ENCODE measurements at places on chromosomes 3 and 15.

DNA sequence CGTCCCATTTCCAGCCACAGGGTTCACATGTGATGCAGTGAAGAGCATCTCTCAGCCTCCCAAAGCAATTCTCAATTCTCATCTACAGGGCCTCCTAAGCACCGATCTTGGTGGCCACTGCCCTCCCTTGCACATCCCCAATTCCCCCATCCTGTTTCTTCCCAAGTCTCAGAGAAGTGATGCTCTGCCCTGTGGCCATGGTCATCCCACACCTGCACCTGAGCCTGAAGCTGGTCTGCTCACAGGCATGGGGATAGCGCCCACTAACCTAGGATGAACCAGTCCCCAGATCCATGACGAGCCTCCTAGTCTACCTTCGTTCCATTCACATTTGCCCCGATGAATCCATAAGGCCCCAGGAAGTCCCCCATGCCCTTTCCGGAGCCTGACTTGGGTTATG lies 201.5 kb downstream of the UACA start:
- no peak for DNase-seq

DNA sequence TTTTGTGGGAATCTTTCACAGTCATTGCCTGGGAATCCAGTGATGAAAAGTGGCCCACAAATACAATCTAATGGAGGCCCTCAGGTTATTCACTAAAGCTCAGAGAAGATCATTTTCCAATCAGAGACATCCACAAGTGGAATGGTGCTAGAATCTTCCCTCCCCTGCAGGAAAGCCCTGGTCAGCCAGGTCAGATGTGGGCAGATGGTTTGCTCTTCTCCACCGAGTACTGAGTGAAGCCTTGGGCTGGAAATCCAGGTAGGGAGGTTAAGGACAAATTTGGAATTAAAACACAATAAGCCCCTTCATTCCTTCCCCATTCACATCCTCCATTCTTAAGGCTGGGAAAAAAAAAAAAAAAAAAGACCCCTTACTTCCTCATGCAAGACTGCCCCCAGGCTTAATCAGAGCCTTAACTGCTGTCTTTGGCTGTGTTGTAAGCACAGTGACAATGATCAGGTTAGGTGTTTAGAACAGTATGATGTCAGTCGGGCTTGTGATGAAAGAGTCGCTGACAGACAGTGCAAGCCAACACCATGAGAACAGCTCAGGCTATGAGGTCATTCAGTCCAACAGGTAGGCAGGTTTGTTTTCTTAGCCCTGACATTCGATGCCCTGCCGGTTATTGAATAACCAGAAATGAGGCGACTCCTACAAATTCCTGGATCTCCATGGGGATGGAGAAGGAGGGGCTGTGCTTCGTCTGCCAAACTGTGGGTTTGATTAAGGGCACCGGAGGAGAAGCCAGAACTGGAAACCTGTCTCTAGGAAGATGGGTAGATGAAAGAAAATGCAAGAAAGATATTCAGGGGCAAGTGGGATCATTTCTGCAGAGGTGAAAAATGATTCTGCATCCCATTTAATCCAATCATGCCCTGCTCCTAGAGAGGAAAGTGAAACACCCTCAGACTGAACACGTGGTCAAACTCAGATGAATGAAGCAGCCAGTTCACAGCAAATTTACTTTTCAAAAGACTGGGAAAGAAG lies 23.5 kb upstream of the HES1 start:
- DNase-seq: no peak

- peak; percentile 26 for DNase-seq
Observed at GRCh38 chr3:117133066-117133465, 423.5 kb downstream of the TUSC7 start.

GRCh38 chr3:187978433-187979011 lies 175.4 kb upstream of the LPP start:
- DNase-seq: peak; percentile 43

DNA sequence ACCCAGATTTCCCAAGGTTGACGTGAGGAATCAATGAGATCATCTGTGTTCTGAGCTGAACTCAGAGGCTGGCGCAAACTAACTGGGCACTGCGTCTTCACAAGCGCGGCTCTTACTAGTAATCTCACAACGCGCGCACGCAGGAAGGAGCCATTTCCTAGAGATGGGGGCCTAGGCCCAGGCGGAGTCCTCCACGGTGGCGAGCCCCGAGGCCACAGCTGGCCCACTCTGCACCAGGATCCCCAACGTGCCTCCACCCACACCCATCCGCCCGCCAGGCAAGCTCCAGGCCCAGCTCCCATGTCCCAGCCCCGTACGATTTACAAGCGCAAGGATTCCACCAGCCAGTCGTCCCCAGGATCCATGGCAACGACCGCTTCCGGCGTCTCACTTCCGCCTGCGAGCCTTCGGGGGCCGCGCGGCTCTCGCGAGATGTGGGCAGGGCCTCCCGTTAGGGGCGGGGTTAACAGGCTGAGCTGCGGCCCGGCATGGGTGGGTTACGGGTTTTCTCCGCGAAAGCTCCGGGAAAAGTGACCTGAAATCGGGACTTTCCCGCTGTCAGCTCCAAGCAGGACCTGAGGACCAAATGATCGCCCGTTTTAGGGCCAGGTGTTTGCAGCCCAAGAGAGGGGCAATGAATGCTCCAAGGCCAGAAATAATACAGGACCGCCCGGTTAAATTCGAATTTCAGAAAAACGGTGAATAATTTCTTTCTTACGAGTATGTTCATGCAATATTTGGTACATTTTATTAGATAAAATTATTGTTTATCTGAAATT lies at the start of gene WDR73:
Gene WDR73, minus strand, starts transcription at position 374 of the 779 bp plus-strand sequence. Its CDS starts 9 bp downstream, at position 365.
- peak; percentile 92 for DNase-seq

DNA sequence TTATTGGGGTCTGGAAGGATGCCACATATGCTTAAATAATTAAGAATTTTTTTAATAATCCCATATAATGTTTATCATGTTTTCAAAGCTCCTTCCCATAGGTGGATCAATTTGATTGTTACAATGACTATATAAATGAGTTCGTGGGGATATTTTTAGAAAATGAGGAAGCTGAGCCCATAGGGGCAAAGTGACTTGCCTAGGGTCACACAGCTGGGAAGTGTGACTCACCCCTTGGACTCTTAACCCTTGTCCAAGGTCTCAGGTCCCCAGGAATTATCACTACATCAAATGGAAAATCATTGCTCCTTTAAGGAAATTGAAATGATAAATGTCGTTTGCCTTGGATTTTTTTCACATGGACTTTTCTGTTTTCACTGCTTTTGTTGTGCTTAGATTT lies 161.2 kb upstream of the RGMA start:
- no peak for DNase-seq

DNA sequence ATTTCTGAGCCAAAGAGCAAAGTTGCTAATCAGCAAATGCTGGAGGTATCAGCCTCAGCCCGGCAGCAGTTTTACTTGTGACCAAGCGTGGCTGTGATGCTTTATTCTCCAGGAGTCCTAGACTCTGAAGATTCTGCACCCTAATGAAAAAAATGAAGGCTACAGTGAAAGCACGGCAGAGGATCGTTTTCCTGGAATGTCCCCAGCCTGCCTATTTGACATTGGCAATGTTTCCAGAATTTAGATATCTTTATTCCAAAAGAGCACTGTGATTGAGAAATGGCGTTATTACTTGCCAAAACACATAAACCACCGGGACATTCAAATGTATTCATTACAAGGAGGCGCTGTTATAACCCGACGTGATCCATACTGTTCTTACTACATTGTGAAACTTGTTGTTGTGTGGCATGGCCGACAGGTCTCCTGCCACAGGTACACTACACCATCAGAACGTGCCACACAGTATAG lies 263.8 kb downstream of the SLCO3A1 start:
- no peak for DNase-seq

Measured in IMR-90 (cell line).